Ovary (tissue), 10 donors: ENCODE measurements at places on chromosomes 2 and 18.

- no peaks in the 10 kb centered on the region for H3K36me3 ChIP-seq
- H3K27me3 ChIP-seq: no peaks in the 10 kb centered on the region
- DNase-seq: no peak
- H3K4me3 ChIP-seq: no peak overlapping the region
- no peaks in the 10 kb centered on the region for H3K4me1 ChIP-seq
Measured at GRCh38 chr2:82792316-82792715, 1666.8 kb downstream of the SUCLG1 start.

GRCh38 chr2:42835577-42836371 lies 43.4 kb upstream of the HAAO start:
- peaks cover 8% of the 10 kb centered on the region for H3K4me1 ChIP-seq
- H3K27ac ChIP-seq: no peak overlapping the region
- no peak overlapping the region for H3K4me3 ChIP-seq
- DNase-seq: peak; percentile 56
- H3K27me3 ChIP-seq: no peaks in the 10 kb centered on the region

DNA sequence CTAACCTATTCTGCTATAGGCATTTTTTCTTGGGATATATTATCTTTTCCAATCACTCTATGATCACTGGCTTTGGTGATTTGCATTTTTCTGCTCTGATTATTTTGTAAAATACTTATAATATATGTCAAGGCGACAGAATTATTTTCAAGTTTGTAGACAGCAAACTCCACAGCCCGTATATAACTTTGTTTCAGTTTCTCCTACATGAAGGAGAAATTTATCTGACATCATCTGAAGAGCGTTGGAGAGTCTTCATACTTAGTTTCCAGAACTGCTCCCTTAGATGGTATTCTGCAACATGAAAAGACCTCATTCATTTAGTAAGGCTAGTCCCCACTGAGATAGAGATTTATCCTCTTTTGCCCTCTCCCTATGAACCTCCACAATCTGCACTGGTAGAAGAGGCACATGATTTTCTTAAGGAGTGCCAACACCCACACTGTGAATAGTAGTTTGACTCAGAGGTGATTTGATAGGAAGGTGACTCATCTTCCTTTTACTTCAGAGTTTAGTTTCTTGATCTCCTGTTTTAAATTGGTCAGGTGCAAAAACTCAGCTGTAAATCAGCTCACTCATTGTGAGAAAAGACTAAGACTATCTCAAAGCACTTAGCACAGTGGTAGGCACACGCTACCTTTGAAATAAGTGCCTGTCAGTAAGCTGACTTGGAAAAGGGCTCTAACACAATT lies 1848.6 kb upstream of the CELF4 start:
- no peak overlapping the region for H3K4me3 ChIP-seq
- H3K36me3 ChIP-seq: no peaks in the 10 kb centered on the region
- no peak for DNase-seq
- no peaks in the 10 kb centered on the region for H3K27me3 ChIP-seq
- no peaks in the 10 kb centered on the region for H3K4me1 ChIP-seq

- H3K36me3 ChIP-seq: no peaks in the 10 kb centered on the region
- no peaks in the 10 kb centered on the region for H3K27me3 ChIP-seq
- H3K4me1 ChIP-seq: no peaks in the 10 kb centered on the region
- H3K4me3 ChIP-seq: no peak overlapping the region
- DNase-seq: no peak
Measured at GRCh38 chr2:233301248-233301647, 6.4 kb upstream of the SAG start.
